ENCODE measurements at places on chromosomes 5 and 9.
A peak's percentile ranks its signal among the peaks of the same experiment; 100 is the strongest.

- no peak for ATAC-seq
Measured at GRCh38 chr9:76692458-76693129, 71.6 kb upstream of the PCA3 start.

- no peak for ATAC-seq
Measured at GRCh38 chr9:118306801-118307200, 602.6 kb downstream of the TLR4 start.

DNA sequence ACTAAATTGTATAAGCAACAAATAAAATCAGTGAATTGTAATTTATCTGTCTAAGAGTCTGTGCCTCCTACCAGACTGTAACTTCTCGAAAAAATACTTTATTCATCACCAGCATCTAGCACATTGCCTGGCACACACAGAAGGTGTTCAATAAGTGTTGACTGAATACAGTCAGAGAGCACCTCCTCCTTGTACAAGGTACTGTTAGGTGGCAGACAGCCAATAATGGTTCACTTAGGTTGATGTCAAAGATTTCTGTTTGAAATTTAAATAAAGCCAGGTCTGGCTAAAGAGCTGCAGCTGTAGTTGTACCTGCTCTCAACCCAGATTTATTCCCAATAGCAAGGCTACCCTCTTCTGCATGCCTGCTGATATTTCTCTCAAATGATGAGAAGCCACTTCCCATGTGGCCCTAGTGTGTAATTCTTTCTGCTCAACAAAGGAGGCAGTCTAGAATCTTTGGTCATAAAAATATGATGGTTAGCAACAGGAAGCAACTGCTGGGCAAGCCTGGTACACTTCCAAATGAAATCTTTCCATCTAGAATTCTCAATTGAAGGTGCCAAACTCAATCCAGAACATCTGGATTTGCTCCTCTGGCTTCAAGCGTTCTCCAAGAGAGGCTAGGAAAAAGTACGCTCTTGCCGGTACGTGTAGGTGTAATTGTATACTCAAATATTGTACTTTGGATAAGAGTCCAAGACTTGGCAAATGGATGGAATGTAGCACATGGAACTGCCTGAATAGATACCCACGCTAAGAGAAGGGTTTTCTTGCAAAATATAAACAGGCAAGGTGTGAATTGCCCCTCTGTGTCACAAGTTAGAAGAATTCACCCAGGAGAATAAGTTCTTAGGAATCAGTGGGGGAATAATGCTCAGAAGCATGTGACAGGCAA lies 95.6 kb downstream of the NR6A1 start:
- no peak for ATAC-seq

DNA sequence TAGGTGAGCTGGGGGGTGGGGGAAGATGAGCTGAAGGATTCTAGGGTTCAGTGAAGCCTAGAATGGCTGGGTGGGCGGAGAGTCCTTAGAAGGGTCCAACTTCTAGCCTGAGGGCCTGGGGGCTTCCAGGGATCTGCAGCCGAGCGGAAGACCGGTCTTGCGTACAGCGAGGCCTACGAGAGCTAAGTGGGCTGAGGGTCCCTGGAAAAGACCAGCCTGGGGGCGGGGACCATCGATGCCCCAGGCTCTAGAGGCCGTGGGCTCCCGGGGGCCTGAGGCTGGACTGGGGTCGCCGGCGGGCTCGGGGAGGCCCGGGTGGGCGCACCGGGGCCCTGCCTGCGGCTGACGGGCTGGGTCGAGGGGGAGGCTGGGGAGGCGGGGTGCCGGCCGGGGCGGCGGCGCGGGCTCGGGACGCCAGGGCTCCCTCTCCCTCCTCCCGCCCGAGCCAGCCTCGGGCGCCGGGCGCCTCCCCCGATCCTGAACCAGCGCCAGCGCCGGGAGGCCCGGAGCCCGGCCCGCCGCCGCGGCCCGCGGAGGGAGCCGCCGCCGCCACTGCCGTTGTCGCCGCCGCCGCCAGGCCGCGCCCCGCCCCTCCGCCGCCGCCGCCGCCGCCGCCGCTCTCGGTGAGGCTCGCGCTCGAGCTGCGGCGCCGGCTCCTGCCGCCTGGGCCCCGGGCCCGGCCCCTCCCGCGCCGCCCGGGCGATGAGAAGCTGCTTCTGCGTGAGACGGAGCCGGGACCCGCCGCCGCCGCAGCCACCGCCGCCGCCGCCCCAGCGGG lies at the start of gene MVB12B:
Gene MVB12B (plus strand): TSS at position 602 of the 778 bp plus-strand sequence. CDS start 101 bp downstream, at position 703.
- ATAC-seq: peak; percentile 74

DNA sequence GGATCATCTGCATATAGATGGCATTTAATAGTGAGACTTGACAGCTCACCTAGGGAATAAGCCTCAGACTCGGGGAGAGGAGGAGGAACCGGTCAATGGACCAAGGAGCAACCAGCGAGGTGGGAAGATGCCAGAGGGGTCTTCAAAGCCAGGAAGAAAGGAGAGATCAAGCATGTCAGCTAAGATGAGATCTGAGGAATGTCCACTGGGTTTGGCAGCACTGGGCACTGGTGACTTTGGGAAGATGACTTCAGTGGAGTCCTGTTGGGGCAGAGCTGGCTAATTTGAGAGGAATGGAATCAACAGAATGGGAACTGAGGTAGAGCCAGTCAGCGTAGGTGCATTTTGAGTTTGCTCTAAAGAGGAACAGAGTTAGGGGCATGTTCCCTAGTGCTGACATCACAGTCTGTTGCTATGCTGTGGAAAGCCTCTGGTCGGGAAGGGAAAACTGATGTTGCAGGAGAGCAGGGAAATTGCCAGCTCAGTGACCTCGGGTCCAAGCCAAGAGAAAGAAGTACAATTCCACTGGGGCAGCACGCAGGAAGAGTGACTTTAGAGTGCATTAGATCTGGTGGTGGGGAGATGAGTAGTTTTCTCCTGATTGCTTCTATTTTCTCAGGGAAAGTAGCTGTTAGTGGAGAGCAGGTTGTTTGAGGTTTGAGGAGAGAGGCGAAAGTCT lies 56.9 kb downstream of the ZNF618 start:
- no peak for ATAC-seq

- no peak for ATAC-seq
Measured at GRCh38 chr5:1156033-1156753, 44.3 kb upstream of the SLC12A7 start.

GRCh38 chr5:149683964-149684363 lies 46.1 kb upstream of the PPARGC1B start:
- ATAC-seq: peak; percentile 50

DNA sequence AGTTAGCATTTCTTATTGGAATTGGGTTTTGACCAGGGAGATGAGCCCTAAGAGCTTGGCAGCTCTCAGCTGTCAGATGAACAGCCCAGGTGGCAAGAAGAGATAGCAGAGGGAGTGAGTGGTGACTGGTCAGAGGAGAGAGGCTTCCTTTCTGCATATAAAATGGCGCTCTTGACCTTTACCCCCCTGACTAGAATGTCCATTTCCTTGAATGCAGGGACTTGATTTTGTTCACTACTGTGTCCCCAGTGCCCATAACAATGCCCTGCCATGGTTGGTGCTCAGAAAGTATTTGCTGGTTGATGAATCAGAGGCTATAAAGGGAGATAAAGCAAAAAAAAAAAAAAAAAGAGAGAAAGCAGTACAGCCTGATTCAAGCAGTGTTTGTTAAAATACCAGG lies 7.2 kb downstream of the CHMP5 start:
- ATAC-seq: no peak

- no peak for ATAC-seq
Measured at GRCh38 chr9:109590966-109591365, 92.9 kb upstream of the PTPN3 start.

DNA sequence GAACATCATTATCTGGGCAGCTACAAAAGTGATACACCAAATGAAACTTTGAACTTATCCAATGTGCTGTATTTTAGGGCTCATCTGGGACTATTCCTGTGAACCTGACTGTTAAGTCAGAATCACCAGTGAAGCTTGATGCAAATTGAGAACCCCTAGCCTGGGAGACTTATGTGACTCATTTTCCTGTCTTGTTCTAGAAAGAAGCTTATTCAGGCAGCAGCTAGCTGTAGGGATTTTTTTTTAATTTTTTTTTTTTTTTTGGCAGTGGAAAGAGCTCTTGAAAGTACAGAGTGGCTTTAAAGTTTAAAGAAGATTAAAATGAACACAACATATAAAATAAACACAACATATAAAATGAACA lies 81.1 kb upstream of the TNFAIP8 start:
- no peak for ATAC-seq

GRCh38 chr9:126971261-126971660 lies 56.7 kb downstream of the RALGPS1 start:
- no peak for ATAC-seq
